Neuronal stem cell (in vitro differentiated cells): ENCODE measurements at places on chromosomes 12 and 14.

GRCh38 chr12:104524034-104524832, 67.5 kb downstream of the CHST11 start:
- no peak for DNase-seq

DNA sequence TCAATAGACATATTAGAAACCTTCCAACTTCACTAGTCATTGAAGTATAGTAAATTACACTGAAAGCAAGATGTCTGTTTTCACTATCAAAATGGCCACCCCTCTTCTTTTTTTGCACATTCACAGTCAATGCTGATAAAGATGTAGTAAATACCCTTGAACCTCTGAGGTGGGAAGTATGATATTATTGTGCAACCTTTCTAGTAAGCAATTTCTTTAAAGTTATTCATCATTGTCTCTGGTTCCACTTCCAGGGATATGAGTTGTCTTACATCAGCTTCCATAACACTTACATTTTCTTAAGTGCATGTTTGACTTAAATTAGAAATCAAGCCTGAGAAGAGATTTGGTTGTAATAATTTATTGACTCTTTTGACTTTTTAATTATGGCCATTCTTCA, 453.9 kb upstream of the MGAT4C start:
- DNase-seq, result no peak

DNA sequence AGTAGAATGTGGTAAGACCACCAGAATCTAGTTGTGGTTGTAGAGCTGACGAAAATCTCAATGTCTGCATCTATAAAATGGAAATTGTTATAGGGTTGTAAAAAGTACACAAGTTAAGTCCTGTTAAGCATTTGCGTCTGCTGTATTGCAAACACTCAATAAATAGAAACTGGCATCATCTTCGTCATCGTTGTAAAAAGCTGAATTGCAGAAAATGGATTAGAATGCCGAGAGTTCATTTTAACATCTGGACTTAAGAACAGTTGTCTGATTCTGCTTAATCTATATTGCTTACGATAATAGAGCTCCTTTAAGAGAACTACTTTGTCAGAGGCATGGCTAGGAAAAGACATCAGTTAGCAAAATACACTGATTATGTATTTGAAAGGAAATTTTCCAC, 33.2 kb downstream of the KCNMB4 start:
- DNase-seq, result no peak

- DNase-seq, result no peak
Observed at GRCh38 chr14:106235356-106236159, 709.2 kb downstream of the TMEM121 start.

GRCh38 chr14:71692496-71692895, 239.7 kb upstream of the RGS6 start:
- DNase-seq, result no peak

- DNase-seq, result no peak
Observed at GRCh38 chr12:79071498-79071897, 206.9 kb downstream of the SYT1 start.

- DNase-seq, result no peak
Observed at GRCh38 chr12:98417266-98417665, 98.1 kb upstream of the TMPO start.

- DNase-seq, result no peak
Observed at GRCh38 chr12:105355752-105356151, 25.3 kb downstream of the C12orf75 start.

DNA sequence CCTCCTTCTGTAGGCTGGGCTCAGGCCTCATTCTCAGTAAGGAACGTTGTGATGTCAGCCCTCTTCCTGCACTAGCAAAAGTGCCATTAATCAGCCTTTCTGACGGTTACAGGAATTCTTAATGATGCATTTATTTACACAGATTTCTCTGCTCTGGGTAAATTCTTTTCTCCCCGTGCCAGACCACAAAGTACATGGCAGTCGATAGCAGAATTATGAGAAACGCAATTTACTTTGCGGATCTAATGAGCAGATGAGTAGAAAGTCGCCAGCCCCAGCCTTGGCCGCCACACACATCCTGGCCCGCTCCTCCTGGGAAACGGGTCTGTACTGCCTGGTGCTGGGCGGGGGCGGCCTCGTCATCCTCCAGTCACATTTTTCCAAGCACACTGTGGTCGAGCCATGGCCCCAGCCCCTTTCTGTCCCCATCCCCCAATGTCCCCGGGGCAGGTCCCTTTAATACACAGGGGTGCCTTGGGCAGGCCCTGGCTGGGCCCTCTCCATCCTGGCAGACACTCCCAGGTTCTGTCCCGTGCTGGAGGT, 25.9 kb downstream of the NOC4L start:
- DNase-seq, result no peak

DNA sequence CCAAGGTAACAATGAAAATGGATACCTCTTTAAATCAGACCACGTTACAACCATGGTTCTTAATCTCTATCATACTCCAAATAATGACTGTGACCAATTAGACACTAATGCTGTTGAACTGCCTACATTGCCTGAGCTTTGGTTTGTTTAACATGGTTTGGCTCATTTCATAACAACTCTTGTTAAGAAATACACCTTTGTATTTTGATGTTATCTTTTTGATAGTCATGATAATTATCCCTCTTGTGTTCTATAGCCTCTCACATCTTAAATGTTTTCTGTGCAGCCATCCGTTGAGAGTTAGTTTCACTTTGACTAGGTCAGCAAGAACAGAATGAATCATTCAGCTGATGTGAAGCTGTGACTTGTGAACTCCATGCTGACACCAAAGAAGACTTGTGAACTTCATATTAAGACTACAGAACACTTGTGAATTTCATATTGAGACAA, 75.5 kb upstream of the RERGL start:
- DNase-seq, result no peak

DNA sequence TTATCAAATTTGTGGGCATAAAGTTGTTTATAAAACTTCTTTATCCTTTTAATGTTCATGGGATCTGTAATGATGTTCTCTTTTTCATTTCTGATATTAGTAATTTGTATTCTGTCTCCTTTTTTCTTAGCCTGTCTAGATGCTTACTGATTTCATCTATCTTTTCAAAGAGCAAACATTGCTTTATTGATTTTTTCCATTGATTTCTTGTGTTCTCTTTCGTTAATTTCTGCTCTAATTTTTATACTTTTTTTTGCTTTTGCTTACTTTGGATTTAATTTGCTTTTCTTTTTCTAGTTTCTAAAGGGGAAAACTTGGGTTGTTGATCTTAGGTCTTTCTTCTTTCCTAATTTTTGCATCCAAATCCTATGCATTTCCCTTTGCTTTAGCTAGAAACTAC, 42.5 kb downstream of the CRADD start:
- no peak for DNase-seq

DNA sequence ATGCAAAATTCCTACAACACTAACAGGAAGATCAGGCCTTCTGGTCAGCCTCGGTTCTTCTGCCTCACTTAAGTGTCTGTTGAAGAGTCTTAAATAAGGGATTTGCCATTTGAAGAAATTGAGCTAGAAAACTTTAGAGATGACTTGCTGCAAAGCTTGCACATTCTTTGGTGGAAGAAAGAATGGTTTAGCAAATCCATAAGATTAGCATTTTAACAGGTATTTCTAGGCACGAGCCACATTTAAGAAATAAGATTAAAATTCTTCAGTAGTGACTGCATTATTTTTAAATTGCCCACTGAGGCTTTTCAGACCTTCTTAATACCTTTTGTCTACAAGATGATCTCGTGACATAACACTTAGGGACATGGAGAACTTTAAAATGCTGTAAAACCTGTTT, 327.1 kb downstream of the TMEM117 start:
- DNase-seq, result no peak

DNA sequence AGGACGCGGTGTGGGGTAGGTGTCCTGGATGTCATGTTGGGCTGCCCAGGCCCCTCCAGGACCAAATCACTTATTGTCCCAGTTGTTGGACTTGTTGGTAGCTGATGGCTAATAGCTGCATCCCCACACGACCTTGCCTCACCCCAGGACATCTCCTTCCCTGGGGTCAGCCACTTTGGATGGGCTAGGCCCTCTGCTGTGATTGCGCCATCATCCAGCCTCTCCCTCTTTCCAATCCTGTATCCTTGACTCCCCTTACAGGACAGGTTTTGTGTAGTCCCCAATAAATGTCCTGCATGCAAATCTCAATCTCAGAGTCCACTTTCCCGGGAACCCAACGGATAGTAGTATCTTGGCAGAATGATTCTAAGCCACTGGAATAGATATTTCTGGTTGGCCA, 43.4 kb upstream of the CHST11 start:
- no peak for DNase-seq

DNA sequence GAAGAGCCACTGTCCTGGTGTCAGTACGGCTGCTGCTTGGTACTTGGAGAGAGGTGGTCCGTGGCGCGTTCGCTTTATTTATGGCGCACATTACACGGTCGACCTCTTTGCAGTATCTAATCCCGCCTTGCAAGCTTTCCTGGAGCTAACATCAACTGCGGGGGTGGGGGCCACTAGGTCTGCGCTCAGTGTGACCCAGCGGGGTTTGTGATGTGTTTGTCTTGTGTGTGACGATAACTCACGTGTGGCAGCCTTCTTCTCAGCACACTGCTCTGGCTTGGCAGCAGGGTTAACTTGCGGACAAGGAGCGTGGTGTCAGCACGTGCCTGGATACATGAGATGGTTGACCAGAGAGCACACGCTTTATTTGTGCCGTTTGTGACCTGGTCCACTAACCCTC, 122.2 kb upstream of the RTL1 start:
- DNase-seq, result no peak

DNA sequence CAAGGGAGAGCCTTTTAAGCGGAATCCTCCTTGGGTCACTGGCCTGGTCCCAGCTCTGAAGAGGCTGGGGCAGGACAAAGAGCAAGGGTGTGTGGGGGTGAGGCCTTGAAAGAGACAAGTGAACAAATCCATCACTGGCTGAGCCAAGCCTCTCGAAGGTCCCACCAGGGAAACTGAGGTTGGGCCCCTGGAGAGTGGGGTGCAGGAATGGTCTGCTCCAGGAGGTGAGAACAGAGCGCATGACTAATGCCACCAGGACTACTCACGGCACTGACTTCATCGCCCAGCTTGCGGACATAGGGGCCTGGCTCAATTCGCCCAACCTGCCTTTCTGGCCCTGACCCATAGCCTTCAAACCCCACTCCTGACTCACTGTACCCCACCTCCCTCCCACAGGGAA, 19.2 kb upstream of the DEGS2 start:
- no peak for DNase-seq

DNA sequence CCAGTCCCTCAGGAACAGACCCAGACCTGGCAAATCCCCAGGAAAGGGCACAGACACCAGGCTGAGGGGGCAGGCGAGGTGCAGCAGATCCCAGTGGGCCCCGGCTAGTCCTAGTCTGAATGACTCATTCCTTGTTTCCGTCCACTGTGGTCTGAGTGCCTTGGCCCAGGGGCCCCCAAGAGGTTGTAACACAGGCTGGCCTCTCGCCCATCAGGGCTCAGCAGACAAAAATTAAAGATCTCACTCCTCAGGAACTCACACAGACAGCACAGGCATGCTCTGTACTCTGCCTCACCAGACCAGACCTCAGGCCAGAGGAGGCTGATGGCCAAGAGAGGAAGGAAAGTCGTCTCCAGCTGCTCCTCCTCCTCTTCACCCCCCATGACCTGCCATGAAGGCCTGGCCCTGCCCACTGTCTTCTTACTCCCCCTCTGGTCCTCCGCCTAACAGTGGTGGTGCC, 7.7 kb upstream of the LTBP2 start:
- DNase-seq, result no peak

DNA sequence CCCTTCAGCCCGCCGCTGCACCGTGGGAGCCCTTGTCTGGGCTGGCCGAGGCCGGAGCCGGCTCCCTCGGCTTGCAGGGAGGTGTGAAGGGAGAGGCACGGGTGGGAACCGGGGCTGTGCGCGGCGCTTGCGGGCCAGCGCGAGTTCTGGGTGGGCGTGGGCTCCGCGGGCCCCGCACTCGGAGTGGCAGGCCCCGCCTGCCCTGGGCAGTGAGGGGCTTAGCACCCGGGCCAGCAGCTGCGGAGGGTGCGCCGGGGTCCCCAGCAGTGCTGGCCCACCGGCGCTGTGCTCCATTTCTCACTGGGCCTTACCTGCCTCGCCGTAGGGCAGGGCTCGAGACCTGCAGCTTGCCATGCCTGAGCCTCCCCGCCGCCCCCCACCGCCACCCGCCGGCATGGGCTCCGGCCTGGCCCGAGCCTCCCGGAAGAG, 21.4 kb downstream of the TMEM121 start:
- no peak for DNase-seq

DNA sequence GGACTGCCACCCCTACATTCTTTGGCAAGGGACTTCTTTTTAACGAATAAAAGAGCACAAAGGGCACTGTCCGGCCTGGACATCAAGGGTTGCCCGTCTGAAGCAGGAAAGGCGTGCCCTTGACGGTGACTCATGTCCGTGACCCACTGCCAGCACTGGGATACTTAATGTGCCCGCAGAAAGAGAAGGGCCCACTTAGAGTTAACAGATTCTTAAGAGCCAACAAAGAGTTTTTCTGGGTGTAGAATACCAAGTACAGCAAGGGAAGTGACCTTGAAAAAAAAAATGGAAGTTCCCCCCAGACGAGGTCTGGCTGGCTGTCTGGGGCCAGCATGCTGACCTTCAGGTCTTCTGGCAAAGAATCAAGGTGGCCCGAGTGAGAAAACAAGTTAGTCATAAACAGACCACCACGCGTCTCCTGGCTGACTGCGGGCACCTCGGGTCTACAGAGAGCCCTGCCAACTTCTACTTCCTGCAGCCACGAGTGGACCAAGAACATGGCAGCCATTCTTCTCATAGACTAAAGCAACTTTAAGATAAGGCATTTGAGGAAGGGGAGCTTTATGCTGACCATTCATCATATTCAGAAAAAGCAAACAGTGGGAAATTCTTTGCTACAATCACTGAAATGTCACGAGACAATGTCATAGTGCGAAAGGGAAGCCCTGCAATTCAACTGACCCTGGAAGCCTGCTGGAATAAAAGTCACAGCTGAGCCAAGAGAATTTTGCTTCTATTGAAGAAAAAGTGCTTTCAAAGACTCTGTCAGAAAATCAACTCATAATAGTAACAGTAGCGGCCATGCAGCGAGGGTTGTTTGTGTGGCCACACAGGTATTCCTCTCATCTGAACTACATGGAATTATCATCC, 10.5 kb upstream of the SELPLG start:
- no peak for DNase-seq

DNA sequence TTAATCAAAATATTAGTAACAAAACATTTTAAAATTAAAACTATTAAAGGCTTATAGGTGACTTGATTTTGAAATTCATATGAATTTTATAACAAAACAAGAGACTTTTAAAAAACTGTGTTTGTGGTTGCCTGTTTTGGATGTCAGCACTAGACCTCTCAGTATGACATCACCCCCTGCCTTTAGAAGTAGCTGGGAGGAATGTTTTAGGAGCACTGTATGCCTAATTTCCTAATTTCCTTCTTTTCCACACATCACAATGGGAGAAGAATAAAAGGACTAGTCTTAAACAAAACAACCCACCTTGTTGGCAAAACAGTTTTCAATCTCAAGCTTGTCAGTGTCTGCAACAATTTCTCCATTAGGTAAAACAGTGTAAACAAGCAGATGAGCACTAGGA, 48.1 kb upstream of the PZP start:
- DNase-seq, result no peak
